ENCODE measurements at places on chromosomes 4 and X.

DNA sequence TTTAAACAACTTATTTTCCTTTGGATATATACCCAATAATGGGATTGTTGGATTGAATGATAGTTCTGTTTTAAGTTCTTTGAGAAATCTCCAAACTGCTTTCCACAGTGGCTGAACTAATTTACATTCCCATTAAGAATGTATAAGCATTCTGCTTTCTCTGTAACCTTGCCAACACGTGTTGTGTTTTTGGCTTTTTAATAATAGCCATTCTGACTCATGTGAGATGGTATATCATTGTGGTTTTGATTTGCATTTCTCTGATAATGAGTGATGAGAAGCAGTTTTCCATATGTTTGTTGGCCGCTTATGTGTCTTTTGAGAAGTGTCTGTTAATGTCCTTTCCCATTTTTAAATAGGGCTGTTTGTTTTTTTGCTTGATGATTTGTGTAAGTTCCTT is 155.6 kb upstream of the PITX2 start:
- no peak for DNase-seq

DNA sequence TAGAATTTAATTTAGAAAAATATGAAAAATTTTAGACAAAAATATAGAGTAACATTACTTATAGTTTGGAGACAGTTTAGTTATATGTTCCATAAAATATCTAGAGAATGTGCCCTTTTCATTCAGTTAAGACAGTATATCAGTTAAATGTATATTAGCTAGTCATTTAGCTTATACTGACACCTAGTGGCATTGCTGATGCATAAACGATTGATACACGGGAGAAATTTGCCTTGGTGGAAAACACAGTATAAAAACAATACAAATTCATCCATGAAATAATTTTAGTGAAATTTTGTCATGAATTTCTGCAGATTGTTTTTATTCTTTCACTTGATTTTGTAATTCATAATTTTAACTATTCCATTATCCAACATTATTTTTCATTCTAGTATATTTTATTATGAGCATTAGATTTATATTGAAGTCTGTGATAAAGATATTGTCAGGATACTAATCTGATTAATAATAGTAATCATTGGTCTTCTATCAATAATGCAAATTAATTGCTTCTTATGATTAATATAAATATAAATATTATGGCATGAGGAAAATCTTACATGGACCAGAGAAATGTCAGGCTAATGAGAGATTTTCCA is 219.0 kb downstream of the TLL1 start:
- DNase-seq: peak; percentile 52

DNA sequence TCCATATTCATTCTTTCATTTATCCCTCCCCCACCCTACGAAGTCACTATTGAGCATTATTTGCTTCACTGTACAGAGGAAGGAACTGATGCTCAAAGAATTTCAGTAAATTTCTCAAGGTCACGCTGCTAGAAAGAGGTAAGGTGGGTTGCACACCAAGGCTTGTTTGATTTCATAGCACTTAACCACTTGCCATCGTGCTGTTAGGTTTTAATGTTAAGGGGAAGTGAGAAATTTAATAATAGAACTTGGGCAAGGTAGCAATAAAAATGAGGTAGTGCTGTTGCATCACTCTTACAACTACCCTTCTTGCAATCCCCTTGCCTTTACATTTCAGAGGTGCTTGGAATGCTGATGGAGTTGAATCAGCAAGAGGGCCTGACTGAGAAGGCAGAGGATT is 343.1 kb downstream of the MID1IP1 start:
- no peak for DNase-seq

- no peak for DNase-seq
Observed at GRCh38 chr4:109044431-109044830, 258.0 kb downstream of the COL25A1 start.

- no peak for DNase-seq
Observed at GRCh38 chr4:121277194-121278105, 103.4 kb downstream of the QRFPR start.

- no peak for DNase-seq
Observed at GRCh38 chrX:18465051-18465450, 39.6 kb downstream of the CDKL5 start.

DNA sequence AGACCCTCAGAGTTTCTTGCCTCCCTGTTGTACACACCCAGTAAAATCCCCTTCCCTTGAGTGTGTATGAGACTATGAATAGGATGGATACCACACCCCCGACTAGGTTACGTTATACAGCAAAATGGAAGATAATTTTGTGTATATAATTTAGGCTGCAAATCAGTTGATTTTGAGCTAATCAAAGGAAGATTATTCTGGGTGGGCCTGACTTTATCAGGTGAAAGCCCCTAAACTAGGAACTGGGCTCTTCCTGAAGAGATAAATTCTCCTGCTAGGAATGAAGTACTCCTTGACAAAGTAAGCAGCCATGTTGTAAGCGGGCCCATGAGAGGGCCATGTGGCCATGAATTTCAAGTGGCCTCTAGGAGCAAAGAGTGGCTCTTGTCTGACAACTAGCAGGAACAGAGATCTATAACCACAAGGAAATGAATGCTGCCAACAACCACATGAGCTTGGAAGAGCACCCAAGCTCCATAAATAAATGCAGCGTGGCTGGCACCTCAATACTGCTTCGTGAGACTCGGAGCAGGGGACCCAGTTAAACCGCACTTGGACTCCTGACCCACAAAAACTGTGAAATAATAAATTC is 646.4 kb downstream of the IL1RAPL1 start:
- no peak for DNase-seq

GRCh38 chr4:2996415-2996814 is 33.0 kb downstream of the GRK4 start:
- DNase-seq: peak; percentile 25

DNA sequence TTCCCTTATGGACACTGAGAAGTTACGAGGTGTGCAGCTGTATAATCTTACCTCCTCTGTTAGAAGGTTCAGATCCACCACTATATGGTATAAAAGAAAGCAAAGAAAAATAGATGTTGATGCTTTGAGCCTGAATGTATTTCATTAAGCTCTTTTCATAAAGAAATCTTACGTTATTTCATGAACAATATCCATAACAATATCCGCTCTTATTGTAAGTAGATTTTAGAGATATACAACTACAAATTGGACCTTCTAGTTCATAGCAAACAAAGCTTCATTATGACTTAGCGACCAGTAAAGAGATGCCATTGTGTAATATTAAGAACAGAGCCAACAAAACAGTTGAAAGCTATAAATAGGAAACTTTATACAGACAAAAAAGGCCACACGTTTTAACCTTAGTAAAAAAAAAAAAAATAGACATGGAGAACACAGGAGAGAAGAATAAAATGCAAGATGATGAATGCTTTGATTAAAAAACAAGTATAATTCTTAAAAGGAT is 203.6 kb downstream of the PDGFC start:
- no peak for DNase-seq

GRCh38 chr4:113147498-113148111 is 98.2 kb downstream of the ANK2 start:
- DNase-seq: no peak

GRCh38 chr4:168679819-168680218 is 183.0 kb downstream of the PALLD start:
- no peak for DNase-seq

DNA sequence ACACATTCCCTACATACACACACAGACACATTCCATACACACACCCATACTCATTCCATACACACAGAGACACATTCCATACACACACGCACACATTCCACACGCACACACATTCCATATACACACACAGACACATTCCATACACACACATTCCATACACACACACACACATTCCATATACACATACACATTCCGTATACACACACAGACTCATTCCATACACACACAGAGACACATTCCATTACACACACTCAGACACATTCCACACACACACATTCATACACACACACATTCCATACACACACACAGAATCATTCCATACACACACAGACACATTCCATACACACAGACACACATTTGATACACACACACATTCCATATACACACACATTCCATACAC is 15.2 kb downstream of the LINC00632 start:
- DNase-seq: no peak

DNA sequence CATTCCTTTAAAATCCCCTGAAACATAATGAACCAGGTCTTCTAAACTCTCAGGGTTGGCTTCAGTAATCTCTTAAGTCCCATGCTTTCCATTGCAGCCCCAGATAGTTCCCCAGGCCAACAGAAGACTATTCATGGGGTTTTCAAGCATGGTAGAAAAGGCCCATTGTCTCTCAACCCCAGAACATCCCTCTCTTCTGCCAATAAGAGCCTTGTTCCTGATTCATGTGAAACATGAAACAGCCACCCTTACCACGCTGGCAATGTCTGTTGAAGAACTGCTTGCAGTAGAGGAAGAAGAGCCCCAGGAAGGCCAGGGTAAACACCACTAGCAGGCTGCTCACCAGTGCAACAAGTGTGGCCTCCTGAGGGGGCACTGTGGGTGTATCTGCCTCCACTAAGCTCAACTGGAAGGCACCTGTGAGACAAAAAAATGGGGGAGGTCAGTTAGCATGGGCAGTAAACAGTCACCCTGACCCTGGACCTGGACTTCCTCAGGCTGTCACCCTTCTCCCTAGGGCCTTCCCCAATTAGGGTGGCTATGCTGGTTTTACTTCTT is 36.4 kb downstream of the EDA2R start:
- no peak for DNase-seq

Data from NCI-H1105 treated with DMSO at 0.1 percent for 48 hours (cell line).